ENCODE measurements at places on chromosomes 6 and 20.
A peak's percentile ranks its signal among the peaks of the same experiment; 100 is the strongest.

GRCh38 chr20:21175433-21175832 is 49.6 kb downstream of the KIZ start:
- DNase-seq: no peak

- peak; percentile 74 for DNase-seq
Observed at GRCh38 chr6:3825331-3825831, 23.8 kb upstream of the FAM50B start.

DNA sequence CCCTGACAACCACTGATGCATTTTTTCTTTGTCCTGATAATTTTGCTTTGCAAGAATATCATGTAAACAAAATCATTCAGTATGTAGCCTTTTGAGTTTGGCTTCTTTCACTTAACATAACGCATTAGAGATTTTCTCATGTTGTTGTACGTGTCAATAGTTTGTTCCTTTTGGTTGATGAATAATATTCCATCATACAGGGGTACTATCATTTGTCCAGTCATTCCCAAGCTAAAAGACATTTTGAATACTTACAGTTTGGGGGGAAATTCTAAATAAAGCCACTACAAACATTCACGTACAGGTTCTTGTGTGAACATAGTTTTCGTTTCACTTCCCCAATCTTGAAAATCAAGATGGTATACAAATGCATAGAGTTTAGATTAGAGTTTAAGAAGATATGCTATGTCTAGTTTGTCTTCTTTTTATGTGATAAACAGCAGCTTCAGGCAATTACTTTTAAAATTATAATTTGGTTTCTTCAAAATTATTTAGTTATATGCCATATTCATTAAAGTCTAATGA is 5.2 kb downstream of the HAO1 start:
- DNase-seq: no peak

- no peak for DNase-seq
Observed at GRCh38 chr6:89977808-89978748, 83.8 kb downstream of the GJA10 start.

DNA sequence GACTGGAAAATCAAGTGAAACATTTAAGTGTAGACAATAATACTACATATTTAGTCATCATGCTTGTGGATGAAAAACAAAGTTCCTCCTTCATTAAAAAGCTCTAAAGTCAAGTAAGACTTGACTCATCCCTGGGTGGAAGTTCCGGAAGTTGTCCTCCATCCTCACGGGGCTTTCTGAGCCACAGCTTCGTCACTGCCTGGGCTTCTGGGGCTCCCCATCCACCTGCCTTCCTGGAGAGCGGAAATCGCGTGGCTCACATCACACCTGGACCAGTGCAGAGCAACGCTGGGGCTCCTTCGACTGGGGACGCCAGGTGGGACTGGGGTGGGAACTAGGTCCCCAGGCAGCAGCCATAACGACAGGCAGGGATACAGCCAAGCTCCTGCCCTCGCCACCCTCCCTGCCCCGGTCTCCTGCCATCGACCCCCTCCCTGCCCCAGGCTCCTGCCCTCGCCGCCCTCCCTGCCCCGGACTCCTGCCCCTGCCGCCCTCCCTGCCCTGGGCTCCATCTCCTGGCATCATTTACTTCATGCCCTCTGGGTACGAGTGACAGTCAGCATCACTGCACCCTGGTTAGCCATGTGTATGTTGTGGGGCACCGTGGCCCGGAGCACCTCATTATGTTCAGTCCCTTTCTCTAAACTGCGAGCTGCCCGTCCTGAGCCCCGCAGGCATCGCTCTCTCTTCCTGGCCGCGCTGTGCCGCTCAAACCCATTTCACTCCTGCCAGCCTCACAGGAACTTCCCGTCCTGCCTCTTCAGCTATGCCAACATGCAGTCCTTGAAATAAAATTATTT is 12.9 kb downstream of the THBS2 start:
- DNase-seq: peak; percentile 47

GRCh38 chr6:5191222-5191621 is 69.5 kb downstream of the LYRM4 start:
- DNase-seq: no peak

- no peak for DNase-seq
Observed at GRCh38 chr6:54970337-54970736, 123.8 kb downstream of the FAM83B start.

GRCh38 chr6:30411515-30412207 is 66.7 kb downstream of the RPP21 start:
- no peak for DNase-seq

GRCh38 chr6:45498591-45498990 is 120.9 kb upstream of the SUPT3H start:
- DNase-seq: no peak

- no peak for DNase-seq
Observed at GRCh38 chr6:124962639-124963415, 590 bp downstream of the RNF217 start.

DNA sequence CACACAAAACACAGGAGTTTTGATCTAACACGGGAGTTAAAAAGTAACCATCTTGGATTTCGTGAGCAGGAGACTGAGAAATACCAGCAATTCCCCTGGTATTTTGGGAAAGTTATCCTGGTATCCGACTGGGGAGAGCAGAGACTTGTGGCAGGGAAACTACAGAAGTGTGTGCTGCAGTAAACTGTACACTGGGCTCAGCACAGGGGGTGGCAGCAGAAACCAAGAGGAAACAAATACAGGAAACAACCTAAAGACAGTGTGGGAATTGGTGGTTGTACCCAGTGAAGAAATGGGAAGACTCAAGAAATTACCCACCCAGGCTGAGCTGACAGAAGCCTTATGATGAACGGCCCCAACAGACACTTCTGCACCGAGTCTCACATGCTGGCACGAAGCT is 109.8 kb downstream of the CHD6 start:
- DNase-seq: no peak

DNA sequence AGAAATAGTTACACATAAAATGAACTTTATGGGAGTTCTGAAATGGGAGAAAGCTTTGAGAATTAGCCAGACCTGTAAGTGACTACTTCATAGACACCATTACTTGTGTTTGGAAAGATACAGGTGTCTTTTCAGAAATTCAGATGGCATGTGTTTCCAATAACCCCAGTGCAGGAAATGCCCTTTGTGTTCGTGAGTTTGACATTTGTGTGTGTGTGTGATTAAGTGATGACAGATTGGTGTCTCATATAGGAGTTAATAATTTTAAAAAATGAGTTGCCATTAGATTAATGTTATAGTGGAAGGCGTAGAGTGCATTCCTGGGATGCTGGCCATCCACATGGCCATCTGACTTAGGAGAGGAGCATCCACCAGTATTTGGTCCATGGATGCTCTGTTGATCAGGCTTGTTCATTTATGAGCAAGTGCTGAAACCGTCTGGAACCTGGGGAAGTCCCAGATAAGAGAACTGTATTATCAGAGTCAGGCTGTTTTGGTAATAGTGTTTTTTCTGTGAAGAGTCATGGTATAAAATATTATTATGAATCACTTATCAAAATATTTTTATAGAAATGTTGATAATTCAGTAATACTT is 3.1 kb downstream of the STK4 start:
- DNase-seq: no peak

GRCh38 chr20:63656451-63656850 is 1.7 kb upstream of the RTEL1 start:
- DNase-seq: no peak

DNA sequence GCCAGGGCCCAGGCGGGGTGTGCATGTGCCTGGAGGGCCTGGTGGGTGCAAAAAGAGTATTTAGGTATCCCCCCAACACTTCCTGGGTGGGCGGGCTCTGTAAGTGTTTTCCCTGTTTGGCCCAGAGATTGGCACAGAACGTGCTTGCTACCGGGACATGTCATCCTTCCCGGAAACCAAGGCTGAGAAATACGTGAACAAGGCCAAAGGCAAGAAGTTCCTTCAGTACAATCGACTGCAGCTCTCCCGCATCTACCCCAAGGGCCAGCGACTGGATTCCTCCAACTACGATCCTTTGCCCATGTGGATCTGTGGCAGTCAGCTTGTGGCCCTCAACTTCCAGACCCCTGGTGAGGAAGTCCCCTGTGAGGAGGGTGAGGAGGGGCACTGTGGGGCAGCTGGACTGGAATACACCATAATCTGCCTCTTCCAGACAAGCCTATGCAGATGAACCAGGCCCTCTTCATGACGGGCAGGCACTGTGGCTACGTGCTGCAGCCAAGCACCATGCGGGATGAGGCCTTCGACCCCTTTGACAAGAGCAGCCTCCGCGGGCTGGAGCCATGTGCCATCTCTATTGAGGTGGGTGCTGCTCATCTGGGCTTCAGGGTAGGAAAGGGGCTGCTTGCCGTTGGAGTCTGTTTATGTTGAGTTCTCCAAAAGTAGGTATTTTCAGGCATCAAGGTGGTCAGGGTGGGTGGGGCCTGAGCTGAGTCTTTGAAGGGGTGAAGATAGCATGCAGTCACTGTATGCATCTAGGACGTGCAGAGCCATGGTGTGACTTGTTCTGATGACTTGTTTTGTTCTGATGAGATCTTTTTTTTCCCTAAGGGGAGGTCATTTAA is 35.2 kb downstream of the PLCG1 start:
- no peak for DNase-seq

DNA sequence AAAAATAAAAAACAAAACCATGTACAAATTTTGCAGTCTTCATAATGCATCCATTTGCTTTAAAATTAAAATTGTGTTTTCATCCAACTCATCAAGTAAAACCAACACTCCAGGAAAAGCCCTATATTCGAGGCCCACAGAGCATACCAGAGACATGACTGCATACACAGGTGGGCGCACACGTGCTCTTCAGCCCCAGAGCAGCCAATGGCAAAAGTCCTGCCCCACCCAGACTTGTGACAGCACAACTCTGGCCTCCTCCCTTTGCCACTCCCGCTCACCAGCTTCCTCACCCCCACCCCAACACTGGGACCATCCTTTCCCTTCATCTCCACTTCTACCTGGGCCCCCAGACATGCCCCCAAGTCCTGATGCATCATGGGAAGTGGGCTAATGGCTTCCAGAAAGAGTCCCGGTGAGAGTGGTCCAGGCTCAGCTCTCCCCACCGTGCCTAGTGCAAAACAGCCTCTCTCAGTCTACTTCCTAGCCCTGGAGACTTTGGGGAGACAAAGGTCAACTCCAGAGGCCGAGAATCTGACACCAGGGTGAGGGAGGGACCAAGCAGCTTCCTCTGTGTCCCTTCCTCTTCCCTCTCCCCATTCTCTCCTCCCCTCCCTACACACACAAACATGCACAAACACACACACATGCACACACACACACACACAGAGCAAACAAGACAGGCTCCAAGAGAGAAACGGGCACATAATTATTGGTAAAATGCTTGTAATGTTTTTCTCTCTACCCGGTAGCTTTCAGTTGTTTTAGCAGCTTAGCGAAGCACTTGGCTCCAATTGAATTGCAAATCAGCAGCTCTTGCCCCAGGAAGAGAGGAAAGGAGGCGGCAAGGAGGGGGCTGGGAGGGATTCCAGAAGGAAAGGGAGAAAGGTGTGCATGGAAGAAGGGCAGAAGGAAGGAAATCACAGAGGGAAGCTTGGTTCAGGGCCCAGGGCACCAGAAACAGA is 14.3 kb downstream of the GRM4 start:
- DNase-seq: peak; percentile 14

DNA sequence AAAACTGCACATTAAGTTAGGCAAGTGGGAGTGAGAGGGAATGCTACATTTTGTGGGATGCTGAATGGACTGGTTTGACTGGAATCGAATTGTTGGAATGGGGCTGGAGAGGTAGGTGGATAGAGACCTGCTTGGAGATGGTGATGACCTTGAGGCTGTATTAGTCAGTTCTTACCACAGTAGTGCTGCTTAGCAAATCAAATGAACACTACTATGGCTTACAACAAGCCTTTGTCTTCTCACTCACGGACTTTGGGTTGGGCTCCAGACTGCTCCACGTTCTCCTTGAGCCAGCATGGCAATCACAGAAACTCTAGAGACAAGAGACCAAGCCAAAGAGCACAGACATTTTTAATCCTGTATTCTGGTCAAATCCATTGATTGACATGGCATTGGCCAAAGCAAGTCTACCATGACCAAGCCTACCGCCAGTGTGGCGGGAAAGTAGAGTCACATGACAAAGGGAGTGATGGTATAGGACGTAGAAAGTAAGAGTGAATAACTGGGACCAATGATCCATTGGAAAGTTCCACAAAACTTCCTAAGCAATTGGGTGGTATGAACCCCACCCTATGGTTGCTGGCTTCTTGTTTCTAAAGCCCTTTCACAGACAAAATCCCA is 70.3 kb upstream of the FOXP4 start:
- no peak for DNase-seq

DNA sequence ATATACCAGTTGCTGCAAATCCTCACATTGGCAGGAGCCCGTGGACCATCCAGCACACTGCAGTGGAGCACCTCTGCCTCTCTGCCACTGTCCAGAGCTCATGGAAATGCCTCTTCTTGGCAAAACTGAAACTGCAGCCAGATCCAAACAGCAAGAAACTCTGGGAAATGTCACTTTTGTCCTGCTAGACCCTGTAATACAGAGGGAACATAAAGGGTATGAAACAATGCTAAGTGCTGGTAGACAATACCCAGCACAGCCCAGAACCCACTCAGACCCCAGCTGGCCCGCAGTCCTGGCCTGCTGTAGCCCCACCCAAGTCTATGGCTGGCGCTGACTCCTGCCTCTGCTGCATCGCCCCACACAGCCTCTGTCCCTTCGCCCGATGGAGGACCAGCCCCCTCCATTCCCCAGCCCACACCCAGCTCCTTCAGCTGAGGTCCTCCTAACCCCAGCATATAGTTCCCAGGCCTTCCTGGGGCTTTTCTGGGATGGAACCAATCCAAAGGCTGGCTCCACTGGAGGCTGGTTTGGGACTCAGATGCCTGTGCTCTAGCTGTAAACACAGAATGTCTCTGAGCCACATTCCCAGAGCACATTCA is 242.5 kb downstream of the LRFN2 start:
- no peak for DNase-seq

DNA sequence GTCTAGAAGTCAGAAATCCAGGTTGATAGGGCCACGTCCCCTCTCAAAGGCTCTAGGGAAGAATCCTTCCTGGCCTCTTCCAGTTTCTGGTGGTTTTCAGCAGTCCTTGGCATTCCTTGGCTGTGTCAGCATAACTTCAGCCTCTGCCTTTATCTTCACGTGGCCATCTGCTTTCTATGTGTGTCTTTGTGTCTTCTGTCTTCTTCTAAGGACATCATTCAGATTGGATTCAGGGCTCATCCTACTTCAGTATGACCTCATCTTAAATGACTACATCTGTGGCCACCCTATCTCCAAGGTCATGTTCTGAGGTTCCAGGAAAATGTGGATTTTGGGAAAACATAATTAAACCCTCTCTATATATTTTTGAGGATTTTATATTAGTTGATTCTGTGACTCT is 23.0 kb downstream of the C6orf89 start:
- no peak for DNase-seq
